ENCODE measurements at places on chromosomes 2 and 18.

DNA sequence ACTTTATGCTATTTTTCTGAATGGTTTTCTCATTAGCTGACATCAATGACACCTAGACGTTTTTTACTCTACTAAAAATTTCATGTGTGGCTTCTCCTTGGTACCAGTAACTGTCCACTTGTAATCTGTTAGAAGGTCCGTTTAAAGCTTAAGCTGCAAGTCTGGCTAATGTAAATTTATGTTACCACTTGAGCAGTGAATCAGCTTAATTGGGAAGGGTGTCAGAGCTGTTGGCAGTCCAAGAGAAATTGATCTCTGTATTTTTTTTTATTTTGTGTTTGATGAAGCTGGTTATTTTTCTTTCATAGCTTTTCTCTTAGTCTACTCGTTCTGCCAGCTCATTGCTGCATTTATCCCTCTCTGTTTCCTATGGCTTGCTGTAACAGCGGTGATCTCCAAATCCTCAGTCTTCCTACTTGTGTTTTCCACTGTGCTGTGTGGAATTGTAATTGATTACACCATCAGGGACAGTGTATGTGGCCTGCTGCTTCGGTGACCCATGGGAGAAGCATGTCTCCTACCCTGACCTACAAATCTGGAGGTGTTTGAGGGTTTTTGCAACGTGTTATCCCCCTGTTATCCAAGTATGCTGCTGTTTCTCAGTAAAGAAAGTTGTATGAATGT lies 724.2 kb upstream of the REG3G start:
- DNase-seq: no peak

DNA sequence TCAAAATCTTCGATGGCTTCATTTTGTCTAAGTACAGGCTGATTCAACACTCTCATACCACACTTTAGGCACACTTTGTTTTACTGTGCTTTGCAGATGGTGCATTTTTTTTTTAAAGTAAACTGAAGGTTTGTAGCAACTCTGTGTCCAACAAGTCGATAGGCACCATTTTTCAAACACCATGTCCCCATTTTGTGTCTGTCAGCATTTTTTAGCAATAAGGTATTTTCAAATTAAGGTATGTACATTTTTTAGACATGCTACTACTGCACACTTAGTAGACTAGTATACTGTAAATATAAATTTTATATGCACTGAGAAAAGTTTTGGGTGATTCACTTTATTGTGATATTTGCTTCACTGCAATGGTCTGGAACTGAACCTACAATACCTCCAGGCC lies 44.4 kb downstream of the ORC4 start:
- DNase-seq: no peak

- no peak for DNase-seq
Observed at GRCh38 chr2:74228772-74229171, 30.4 kb downstream of the MTHFD2 start.

DNA sequence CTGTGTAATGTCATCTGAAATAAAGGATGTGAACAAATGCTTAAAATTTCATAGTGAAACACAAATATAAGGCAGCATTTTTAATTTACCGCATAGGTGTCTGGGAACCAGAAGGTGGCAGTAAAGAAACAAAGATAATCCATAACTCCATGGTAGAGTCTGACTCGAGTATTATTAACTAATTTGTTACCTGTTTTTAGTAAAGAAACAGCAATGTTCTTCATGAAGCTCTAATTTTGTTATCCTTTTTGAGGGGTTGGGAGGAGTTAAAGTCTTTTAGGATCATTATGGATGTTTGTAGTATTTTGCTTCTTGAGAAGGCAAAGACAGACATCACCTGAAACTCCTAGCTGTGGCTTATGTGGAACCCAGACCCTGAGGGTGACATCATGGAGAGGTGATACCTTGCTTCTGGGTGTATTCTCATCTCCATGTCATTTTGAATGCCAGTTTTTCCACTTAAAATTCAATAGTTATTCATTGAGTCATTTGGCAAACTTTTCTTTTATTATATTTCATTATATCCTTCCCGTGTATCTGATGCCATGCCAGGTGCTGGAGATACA lies 286.2 kb upstream of the EPAS1 start:
- DNase-seq: no peak

DNA sequence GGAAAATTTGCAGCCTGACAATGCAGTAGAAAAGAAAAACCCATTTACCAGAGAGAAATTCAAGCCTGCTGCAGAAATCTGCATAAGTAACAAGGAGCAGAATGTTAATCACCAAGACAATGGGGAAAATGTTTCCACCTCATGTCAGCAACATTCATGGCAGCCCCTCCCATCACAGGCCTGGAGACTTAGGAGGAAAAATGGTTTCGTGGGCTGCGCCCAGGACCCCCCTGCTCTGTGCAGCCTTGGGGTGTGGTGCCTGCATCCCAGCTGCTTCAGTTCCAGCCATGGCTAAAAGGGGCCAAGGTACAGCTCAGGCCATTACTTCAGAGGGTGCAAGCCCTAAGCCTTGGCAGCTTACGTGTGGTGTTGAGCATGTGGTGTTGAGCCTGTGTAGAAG lies 53.4 kb downstream of the RPE start:
- no peak for DNase-seq

DNA sequence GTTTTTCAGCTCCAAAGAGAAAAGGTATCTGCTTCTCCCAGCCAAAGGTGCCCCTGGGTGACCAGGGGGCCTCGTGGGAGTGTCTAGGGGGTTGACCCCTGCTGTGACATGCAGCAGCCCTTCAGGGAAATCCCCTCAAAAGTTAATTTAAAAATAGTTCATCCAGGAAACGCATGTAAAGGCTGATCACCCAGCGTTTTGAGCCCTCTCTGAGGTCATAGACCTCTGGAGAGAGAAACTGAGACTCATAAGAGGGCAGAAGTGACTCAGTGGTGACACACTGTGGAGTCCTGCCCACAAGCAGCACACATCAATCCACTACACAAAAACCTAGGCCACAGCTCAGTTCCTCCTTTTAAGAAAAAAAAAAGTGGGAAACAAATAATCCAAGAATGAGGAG lies 11.9 kb downstream of the GAL3ST2 start:
- no peak for DNase-seq

- no peak for DNase-seq
Observed at GRCh38 chr2:31382452-31383120, 32.0 kb downstream of the XDH start.

DNA sequence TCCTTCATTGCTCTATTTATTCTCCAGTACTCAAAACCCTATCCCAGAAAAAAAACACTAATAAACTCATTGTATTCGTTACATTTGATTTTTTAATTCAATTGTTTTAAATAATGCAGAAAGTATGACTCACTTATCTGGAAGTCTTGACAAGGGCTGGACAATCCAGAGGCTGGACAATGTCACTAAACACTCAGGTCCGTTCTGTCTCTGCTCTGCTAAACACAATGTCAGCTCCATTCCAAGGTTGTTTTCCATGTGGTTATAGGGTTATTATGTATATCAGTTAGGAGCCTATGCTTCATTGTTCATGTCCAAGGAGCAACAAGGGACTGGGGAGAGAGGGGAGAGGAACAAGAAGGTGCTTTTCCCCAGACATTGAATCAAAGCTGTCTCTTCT lies 125.5 kb downstream of the IRS1 start:
- DNase-seq: no peak

- no peak for DNase-seq
Observed at GRCh38 chr2:136019306-136019705, 33.9 kb upstream of the DARS1 start.

DNA sequence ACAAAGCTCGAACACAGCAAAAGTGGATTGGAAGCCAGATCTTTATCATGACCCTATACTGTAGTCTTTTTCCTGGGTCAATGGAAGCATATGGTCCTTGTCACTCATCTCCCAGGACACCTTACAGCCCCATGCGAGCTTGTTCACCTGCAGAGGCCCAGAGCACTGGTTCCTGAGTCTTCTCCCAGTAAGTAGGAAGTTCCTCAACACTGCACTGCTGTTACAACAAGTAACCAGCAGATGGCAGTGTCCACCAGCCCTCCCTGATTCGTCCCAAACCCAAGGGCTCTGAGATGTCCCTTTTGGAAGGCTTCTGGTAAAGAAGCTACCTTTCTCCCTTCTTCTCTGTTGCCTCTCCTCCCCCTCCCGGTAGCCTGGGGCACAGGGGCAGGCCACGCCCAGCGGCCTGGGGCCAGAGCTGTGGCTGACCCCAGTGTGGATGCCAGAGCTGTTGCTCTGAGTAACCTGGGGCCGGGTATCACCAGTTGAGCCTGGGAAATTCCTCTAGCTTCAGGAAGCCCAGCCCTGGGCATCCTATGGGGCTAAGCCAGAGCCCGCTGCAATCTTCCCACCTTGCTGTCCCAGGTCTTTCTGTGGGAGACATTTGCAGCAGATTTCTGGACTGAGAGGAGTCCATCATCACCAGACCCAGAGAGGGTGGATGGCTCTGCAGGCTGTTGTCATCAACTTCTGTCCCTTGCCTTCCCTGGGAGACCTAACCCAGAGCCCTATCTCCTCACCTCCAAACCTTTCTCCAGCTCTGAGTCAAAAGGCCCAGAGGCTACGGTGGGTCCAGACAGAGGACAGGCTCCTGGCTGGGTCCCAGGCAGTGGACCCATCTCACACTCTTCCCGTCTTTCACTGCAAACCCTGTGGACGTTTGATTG lies 5.3 kb upstream of the GDF7 start:
- peak; percentile 58 for DNase-seq

DNA sequence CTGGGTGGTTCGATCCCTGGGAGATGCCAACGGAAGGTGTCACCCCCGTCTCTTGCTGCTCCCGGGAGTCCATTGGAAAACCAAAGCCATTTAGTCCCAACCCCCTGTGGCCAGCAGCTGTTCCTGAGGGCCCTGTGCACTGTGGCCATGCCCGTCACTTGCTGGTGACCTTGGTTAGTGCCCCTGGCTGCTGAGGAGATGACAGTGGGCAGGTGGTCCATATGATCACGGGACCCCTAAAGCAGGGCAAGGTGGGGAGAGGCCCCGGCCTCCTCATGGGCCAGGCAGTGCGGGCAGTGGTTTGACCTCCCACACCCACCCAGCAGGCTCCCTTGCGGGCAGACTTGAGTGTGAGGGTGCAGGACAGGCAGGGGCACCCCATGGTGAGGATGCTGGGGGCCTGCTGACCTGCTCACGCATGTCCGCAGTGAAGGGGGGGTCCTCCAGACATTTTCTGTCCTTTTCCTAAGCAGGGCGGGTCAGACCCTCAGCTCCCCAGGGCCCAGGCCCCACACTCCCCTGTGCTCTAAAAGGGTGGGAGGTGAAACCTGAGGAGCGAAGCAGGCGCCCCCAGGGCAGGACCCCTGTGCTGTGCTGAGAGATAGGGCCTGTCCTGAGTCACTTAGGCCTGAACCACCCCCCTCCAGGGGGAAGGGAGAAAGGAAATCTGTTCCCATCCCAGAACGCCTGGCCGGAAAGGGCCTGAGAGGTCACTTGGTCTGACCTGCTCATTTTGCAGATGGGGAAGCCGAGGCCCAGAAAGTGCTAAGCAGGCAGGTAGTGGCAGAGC lies 6.8 kb downstream of the ITM2C start:
- DNase-seq: no peak

- DNase-seq: no peak
Observed at GRCh38 chr18:49778826-49779465, 34.4 kb downstream of the ACAA2 start.

DNA sequence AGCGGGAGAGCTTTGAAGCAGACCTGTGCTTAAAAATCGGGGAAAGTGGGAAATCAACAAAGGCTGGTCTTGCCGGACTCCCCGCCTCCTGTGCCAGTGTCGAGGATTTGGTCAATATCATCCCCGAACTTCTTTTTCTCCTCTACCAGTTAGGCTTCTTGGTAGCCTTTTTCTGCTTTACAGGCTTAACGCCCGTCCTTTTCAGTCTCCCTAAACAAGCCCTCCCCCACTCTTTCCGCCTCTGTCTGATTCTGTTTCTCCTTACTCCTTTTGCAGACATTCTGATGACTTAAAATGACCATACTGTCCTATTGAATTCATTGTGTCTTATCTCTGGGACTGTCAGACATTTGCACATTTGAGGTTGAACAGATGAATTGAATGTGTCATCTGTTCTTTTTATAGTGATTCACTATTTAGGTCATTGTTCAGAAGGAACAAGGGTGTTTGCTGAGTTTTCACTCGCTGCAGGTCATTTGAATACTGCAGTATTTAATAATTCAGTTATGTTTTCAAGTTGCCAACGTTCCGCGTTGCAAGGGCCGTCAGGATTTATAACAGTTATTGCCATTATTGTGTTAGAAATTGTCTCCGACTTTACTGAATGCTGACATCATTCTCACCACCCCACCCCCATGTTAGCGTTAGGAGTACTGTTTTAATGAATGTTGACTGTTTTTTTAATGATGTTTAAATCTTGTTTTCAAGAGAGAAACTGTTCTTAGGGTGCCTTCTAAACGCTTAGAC lies 1.1 kb downstream of the ITGAV start:
- no peak for DNase-seq

GRCh38 chr2:186544255-186544675 lies 45.6 kb upstream of the ITGAV start:
- no peak for DNase-seq

GRCh38 chr2:15984368-15985255 lies 44.3 kb downstream of the MYCN start:
- no peak for DNase-seq

GRCh38 chr2:26172189-26172870 lies 558 bp upstream of the GAREM2 start:
- no peak for DNase-seq

DNA sequence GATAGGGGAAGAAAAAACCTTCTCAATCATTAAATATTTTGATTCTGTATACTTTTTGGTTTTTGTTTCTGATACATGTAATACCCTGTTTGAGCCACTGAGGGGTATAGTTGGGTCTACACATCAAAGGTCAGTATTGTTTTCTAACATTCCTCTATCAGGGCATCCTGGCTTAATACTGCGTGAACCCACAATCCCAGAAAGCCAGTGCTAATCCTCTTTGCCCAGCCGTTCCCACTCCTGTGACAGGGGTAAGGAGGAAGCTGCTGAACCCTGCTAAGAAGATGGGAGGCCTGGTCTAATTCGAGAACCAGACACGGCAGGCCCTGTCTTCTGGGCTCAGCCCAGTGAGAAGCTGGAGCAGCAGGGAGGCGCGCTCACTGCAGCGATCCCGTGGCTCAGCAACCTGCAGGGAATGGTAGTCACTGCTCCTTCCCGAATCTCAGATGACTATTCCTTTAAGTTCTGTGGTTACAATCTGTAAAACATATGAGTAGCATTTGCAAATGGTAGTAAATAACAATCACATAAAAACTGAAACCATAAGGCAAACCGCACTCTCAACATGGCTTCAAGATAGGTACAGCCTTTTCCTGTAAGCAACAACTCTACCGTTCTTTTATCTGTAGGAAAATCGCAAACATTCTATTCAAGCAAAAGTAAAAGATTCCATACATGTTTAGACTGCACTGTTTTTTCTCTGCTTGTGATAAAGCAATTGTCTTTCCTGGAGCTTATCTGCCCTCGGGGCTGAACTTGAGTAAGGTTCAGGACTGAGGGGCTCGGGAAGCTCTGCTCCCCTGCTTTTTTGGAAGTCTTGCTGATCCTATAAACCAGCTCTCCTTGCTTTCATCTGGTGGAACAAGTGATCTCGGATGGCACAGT lies 87.0 kb downstream of the EPB41L3 start:
- no peak for DNase-seq

GRCh38 chr2:236501026-236501425 lies 68.6 kb upstream of the ACKR3 start:
- DNase-seq: no peak

GRCh38 chr2:210839034-210839433 lies 282.6 kb downstream of the CPS1 start:
- DNase-seq: no peak

GRCh38 chr2:121128741-121129659 lies 156.0 kb downstream of the TFCP2L1 start:
- no peak for DNase-seq

GRCh38 chr2:69026691-69027459 lies 13.9 kb downstream of the ANTXR1 start:
- DNase-seq: no peak

Measured in CD8-positive, alpha-beta memory T cell (primary cell).